ENCODE measurements at places on chromosomes 7 and 10.
A peak's percentile ranks its signal among the peaks of the same experiment; 100 is the strongest.

DNA sequence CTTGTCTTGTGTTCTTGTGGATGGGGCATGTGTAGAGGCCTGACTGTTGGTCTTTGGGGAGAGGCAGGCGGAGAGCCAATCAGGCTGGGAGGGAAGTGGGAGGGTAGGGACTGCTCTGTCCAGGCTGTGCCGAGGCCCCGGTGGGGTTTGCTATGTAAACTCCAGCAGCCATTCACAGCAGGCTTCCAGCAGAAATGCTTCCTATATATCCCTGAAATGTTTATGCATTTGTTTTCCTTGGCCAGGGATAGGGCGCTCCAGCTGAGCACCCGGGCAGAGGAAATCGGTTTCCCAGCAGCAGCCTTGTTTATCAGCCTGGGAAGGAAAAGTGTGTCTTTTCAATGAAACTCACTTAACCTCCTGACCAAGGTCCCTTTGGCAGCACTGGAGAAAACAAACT is 18.3 kb upstream of the AQP1 start:
- peak; percentile 9 for DNase-seq

GRCh38 chr10:131088619-131089018 is 222.9 kb downstream of the TCERG1L start:
- DNase-seq: no peak

DNA sequence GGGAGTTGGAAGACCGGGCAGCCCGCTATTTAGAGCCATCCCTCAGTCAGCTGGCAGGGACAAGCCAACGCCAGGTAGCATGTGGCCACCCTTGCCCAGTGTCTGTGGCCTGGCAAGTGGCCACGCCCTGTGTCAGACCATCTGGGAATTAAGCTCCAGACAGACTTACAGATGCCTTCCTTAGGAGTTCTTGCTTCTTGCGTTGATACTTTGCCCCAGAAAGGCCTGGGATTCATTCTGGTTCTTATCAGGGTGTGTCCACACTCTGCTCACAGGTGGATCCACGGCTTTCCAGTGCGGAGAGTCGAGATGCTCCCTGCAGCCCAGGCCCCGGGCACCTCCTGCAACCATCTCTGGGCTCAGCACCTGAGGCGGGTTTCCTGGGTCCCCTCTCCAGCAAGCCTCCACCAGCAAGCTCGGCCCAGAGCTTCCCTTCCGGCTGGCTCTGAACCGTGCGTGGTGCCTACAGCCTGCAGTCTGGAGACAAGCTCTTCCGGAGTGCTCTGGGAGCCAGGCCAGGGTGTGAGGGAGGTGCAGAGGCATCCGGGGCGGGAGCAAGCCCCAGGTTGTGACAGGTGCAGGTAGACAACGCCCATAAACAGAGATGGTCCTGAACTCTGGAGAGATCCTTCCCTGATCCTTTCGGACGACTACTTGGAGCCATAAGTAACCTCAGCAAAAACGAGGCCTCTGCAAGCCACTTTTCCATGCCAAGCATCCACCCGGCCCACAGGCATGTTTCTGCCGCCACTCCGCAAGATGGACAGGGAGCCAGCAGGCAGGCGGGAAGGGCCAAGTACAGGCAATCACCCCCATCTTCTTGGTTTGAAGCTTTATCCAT is 32.3 kb upstream of the PPIF start:
- DNase-seq: no peak

- DNase-seq: no peak
Observed at GRCh38 chr10:871951-872403, 59.5 kb downstream of the LARP4B start.

DNA sequence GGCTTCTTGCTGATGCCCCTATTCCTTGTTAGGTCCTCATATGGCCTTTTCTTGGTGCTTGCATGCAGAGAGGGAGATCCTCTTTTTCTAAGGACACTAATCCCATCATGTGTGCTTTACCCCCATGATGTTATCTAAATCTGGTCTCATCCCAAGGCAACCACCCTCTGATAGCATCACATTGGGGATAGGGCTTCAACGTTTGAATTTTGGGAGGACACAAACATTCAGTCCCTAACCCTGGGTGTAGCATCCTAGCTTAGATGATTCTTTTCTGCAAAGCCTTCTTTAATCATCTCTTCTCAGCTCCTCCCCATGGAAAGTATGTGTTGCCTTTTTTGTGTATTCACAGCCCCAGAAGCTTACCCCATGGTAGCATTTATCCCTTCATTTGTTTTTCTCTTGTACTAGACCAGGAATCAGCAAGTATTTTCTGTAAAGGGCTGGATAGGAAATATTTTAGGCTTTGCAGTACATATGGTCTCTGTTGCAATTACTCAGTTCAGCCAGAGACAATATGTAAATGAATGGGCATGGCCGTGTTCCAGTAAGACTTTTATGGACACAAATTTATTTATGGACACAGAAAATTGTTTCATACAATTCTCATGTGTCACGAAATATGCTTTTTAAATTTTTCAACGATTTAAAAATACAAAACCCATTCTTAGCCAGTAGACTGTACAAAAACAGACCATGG is 101.5 kb upstream of the CSTF2T start:
- no peak for DNase-seq

DNA sequence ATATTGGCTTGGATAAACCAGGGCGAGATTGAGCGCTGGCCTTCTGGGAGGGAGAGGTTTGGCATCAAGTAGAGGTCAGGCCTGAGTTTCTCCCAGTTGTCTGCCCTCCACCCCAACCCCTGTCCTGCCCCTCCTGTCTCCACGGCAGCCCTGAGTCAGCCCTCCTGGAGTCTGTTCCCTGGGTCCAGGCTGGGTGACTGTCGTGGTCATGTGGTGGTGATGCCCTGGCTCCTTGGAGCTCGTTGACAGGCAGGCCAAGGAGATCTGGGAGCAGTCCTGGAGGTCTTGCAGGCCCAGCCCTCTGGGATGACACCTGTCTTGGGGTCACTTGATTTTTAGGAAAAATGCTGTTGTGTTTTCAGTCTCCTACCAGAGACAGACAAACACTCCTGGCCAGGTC is 53.6 kb upstream of the PODXL start:
- no peak for DNase-seq

DNA sequence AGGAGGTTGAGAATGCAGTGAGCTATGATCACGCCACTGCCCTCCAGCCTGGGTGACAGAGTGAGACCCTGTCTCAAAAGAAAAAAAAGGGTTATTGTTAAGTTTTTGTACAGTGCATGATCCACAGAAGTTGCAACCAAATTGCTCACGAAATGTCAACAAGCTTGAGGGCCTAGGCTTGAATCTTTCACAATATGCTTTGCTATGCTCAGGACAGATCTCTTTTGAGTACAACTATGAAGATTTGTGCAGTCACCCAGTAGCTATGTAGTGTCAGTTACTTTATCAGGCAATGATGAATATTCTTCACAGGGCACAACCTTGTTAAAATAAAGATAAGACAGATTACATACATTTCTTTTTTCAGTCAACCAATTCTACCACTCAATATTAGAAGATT is 109.2 kb downstream of the PRTFDC1 start:
- DNase-seq: no peak

- DNase-seq: no peak
Observed at GRCh38 chr7:115840702-115841101, 189.9 kb downstream of the TFEC start.

- DNase-seq: no peak
Observed at GRCh38 chr10:3622845-3623621, 162.0 kb downstream of the KLF6 start.

DNA sequence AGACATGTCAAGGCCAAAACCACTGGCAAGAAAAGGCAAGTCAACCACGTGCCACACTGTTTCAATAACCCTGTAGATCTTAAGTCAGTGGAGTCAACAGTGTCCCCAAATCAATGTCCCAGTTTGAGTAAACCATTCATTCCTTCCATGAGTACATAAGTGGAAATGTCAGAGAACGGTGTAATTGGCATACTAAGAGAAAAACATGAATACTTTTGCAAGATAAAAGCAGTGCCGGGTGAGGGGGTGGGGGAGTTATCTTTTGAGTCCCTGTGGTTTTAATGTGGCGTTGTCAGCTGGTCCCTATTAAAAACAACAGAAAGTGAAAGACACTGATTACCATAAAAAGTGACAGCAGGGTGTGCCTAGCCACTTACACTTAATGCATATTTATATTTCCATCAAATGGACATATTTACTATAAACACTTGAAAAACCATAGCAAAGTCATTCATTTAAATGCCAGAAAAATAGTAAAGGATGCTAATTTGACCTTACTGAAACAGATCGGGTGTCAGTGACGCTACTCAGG is 37.8 kb downstream of the RSU1 start:
- DNase-seq: no peak

- no peak for DNase-seq
Observed at GRCh38 chr10:106226828-106227227, 937.7 kb downstream of the SORCS1 start.

DNA sequence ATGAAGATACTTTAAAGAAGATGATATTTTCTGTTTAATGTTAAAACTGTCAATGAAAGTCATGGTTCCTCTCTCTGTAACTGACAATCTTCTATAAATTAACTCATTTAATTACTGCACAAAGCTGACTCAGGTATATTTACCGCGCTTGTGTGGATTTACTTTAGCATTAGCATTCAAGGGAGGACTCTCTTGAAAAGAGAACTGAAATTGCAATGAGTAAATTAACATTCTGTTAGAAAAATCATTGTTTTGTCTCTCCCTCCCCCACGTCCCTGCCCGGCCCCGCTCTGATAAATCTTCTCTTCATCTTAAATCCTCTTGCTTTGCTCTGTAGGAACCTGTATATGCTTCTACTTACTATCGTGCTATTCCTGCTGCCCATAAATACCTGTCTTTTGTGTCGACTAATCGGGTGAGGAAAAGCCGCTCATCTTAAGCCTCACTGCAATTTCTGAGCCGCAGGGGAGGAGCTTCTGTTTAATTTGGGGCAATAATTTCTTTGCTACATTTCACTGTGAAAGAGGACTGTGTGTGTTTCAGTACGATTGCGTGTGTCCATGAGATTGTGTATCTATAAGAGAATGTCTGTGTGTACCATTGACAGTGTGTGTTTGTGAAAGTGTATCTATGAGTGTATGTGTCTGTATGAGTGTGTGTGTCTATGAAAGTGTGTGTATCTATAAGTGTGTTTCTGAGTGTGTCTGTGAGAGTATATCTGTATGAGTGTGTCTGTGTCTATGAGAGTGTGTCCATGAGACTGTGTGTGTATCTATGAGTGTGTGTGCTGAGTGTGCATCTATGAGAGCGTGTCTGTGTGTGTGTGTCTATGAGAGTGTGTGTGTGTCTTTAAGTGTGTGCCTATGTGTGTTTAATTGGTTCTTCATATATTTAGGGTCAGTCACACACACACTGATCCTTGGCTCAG is 46.5 kb upstream of the LYZL2 start:
- no peak for DNase-seq

DNA sequence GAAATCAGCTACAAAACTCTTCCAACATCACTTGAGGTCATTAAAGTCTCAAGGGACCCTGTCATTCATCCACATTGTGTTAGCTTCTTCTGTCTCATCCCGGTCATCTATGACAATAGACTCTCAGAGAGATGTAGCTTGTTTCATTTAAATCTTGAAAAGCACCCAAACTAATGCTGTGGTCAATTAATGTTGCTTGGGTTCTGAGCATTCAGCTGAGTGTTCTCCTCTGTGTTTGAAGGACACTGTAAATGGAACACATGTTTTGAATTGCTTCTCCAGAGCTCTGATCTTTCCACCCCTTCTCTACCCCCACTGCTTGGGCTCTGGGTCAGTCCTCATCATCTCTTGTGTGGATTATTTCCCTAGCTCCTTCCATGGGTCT is 19.6 kb upstream of the ADD3 start:
- DNase-seq: no peak

- DNase-seq: no peak
Observed at GRCh38 chr7:42315103-42315502, 78.1 kb upstream of the GLI3 start.

DNA sequence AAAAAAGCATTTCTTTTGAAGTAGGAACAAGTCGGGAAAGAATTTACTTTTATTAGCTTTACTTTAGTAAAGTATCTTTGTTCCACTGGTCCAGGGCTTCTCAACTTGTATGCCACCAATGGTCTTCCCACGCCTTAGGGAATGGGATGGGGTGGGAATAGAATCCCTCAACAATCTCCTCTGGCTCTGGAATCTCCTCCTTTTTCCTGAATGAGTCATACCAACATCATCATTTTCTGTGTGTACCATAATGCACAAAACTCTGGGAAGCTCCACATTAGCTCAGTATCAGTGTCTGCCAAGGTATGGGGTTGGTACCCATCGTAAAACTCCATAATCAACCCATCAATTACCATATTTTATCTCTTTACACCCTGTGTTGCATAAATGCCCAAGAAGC is 159.4 kb upstream of the BMPER start:
- no peak for DNase-seq

GRCh38 chr7:67484244-67484751 is 487.7 kb downstream of the TYW1 start:
- peak; percentile 24 for DNase-seq

GRCh38 chr10:58740620-58741369 is 228.1 kb downstream of the BICC1 start:
- no peak for DNase-seq

GRCh38 chr7:38280707-38281106 is 7.3 kb upstream of the TARP start:
- no peak for DNase-seq

DNA sequence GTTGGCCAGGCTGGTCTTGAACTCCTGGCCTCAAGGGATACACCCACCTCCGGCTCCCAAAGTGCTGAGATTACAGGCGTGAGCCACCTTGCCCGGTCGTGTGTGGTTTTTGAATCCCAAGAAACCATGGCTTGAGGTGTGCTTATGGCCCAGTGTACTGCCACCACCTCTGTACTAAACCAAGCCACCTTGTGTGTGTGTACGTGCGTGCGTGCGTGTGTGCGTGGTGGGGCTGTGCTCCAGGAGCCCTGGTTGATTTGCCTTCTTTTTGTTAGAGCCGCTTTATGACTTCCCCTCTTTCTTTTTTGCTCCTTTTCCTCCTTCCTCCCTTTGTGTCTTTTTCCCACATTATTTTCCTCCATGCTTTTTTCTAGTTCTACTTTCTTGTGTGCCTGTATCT is 121.4 kb downstream of the CAMK1D start:
- DNase-seq: no peak

- DNase-seq: no peak
Observed at GRCh38 chr7:47946581-47947354, 1.5 kb downstream of the PKD1L1 start.

DNA sequence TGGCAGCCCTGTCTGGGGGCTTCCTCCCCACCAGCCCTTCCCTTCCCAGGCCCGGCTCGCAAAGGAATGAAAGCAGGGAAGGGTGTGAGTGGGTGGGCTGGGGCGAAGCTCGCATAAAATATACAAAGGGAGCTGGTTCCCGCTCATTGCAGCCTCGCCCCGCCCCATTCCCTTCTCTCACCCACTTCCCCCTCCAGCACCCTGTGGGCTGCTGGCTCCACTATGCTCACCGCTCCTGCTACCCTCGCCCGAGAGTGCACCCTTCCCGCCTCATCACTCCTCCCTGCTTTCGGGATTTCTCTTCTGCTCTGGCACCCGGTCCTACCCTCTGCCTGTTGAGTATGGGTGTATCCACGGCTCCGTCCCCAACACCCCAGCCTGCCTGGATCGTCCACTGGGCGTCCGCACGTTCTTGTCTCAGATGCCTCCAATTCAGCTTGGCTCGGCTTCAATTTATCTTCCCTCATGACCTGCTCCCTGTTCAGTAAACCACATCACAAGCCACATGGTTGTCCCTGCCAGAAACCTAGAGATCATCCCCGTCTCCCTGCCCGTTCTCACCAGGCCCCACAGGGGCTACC is 14.4 kb upstream of the TTYH3 start:
- DNase-seq: no peak

GRCh38 chr10:72089618-72090017 is 1.3 kb upstream of the SPOCK2 start:
- DNase-seq: no peak

- no peak for DNase-seq
Observed at GRCh38 chr10:73908853-73909539, 1.9 kb upstream of the PLAU start.

GRCh38 chr10:119396008-119396708 is 146.4 kb downstream of the RGS10 start:
- DNase-seq: no peak

Measured in NCI-H446 treated with DMSO at 0.1 percent for 48 hours (cell line).